ENCODE measurements at places on chromosomes 6 and 20.

GRCh38 chr6:31736021-31736767 is at the start of gene CLIC1:
Gene CLIC1 (minus strand): TSS chr6:31736530. CDS start chr6:31736300, 230 bp downstream.
- DNase-seq = peak; percentile 85

DNA sequence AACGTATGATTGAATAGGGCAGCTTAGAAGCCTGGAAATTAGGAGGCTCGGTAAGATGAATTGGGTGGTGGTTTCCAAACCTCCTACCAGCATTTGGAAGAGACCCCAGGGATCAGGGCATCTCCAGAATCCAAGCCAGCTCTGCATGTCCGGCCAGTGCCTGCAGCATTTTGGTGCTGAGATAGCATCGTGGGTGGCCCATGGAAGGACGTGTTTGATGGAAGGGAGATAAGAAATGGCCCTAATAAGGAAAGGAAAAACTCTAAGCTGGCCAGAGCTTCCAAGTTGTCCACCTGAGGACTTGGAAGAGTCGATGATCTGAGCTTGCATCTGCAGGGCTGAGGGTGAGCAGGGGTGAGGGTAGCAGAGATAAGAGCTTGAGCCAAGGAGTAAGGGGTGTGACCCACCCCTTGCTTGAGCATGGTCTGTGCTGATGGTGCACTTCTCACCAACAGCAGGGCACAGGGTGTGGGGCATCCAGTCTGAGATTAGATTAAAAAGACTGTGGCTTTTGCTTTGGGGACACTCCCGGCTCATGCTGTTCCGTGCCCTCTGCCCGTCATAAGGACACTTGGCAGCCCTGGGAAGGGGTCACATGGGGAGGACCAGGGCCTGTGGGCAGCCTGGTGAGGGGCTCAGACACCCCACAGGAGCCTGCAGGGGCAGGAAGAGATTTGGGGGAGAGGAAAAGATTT is 213.2 kb downstream of the ERMARD start:
- DNase-seq = no peak

GRCh38 chr20:64047968-64048401 is 1.5 kb downstream of the SOX18 start:
- no peak for DNase-seq

- no peak for DNase-seq
Measured at GRCh38 chr6:36235309-36235708, 34.6 kb upstream of the PNPLA1 start.

GRCh38 chr20:50590348-50590664 is 80.1 kb downstream of the PTPN1 start:
- DNase-seq = no peak

- DNase-seq = no peak
Measured at GRCh38 chr20:55086421-55086820, 611.0 kb downstream of the DOK5 start.

DNA sequence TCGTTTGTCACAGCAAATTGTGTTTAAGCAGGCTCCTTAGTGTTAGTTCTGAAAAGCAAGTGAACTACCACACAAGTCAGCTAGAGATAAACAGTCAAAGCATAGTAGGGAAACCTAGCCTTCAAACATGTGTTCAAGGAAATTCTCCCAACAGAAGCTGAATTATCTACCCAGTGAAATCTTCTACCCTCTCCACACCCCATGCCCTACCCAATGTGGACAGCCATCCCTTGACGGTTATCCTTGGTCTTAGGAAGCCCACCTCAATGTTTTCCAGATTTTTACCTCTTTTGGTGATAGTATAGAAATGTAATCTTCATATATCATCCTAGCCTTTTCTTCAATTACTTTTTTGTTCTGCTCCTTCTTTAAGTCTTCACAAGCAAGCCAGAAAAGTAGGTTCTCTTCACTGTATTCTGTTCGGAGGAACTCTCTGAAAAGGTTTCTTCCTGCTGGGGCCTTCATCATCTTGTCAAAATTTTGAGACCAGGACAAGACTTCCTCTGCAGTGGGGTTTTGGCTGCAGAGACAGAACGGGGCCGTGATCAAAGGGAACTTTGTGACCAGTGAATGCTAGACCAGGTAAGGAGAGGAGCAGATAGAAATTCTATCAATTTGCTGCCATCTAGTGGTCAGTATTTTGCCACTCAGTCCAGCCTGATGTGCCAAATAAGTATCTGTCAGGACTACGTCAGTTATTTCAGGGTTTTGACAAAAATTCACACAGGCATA is 21.6 kb upstream of the MTRF1L start:
- peak; percentile 45 for DNase-seq

DNA sequence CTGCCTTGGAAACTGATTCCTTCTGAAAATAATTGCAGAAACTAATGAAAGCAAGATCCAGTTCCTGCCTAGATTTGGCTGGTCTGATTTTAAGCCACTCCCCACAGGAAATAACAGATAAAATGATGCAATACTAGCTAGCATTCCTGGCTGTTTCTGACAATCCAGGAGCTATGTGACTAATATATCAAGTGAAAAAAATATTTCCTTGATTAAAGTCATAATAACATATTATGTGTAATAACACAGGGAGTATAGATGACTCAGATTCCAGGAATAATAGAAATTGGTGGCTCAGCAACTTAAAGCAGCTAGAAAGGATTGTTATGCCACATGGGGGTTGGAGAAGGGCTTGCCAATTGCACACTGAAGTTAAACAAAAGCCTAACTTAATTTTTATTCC is 182.7 kb upstream of the SALL4 start:
- DNase-seq = peak; percentile 61

- DNase-seq = no peak
Measured at GRCh38 chr6:38088829-38089228, 269.3 kb downstream of the ZFAND3 start.

DNA sequence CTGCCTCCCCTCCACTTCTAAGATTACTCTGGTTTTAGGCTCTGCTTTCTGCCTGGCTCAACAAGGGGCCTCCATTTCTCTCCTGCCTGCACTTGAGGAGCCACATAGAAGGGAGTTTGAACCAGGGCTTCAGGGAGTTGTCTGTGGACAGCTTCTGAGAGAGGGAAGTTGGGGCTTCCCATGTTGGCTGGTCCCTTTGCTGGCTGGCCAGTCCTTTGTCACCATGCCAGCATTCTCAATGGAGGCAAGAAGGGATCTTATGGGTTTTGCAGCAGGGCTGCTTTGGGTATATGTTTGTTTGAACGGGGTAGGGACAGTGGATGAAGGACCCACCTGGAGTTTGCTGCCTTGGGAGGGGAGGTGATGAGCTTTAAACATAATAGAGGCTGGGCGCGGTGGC is 124.9 kb downstream of the CARMIL1 start:
- no peak for DNase-seq

DNA sequence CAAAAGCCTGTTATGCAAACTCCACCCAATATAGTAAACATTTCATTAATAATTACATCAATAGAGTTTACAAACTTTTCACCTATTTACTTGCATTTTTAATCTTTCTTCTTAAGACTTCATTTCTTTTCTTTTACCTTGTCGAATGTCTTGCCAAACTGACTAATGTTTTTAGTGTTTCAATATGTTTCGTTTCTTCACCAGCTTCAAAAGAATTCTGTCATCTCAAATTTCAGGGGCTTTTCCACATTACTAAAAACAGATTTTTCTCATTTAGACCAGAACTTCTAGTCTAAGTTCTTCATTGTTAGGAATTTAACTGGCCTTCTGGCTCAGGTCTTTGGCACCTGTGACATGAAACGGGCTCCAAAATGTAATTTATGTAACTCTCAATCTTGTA is 196.5 kb downstream of the ARHGAP18 start:
- DNase-seq = no peak

- DNase-seq = no peak
Measured at GRCh38 chr6:43833223-43833995, 63.4 kb downstream of the VEGFA start.

DNA sequence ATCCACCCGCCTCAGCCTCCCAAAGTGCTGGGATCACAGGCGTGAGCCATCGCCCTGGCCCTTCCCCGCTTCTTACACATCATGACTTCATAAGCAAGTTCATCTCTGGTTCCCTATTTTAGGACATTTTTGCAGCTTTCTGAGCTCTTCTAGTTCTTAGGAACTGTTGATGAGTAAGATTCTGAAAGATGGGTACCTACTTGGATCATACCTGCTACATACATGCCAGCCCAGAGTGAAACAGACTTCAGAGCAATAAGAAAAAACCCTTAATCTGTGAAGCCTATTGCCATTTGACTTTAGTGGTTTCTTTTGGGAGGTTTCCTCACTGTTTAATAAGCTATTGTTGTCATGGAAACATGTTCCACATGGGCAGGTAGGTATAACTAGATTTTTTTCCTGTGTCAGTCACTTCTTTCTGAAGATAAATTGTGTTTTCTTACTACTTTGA is 27.9 kb upstream of the TMEM217 start:
- no peak for DNase-seq

- DNase-seq = peak; percentile 82
Measured at GRCh38 chr6:152380351-152380767, 256.8 kb downstream of the SYNE1 start.

- DNase-seq = no peak
Measured at GRCh38 chr6:117481926-117482239, 591 bp upstream of the DCBLD1 start.

DNA sequence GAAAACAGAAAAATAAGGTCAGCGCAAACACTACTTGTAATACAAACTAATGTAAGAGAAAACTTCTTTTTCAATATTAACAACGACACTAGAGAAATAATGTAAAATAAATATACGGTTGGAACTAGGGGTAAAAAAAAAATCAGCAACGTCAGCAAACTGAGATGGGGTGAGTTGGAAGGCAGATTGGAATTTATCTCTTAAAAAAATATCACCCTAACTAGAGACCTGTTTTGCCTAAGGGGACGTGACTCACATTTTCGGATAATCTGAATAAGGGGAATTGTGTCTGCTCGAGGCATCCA is 705 bp upstream of the UTRN start:
- DNase-seq = no peak

- no peak for DNase-seq
Measured at GRCh38 chr20:25288291-25289181, 40.7 kb downstream of the PYGB start.

DNA sequence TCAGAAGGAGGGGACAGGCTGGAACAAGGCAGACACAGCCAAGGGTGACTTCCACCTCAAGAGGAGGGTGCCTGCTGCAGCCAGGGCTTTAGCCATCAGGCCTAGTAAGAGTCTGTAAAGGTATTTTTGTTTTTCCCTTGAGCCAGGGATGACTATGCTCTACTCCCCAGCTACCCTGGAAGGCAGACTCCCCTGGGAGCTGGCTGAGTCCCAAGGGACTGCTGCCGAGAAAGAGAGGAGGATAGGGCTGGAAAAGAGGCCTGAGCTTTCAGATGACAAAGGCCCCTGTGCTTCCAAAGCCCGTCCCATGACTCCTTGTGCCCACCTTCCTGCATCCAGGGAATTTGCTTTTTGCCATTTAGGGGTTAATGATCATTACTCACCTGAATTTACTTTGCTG is 14.0 kb upstream of the GSTA4 start:
- DNase-seq = no peak

DNA sequence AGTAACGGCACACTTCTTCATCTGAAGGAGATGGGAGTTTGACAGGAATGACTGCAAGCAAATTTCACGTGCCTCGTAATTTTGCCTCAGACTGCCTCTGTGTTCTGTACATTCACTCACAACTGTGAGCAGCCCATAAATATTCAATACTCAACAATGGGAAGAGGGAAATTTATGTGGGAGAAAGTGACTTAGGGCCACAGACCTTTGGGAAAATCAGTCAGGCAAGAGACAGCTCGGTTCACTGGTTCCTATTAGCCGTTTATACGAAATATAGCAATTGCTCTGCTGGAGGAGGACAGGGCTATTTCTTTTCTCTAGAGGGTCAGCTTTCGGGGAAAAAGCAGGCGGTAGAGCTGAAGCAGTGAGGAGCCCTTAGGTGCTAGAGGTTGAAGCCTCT is 28.0 kb downstream of the OPN5 start:
- DNase-seq = no peak

GRCh38 chr20:25470045-25470444 is 62.6 kb downstream of the GINS1 start:
- peak; percentile 23 for DNase-seq

- DNase-seq = no peak
Measured at GRCh38 chr6:146937316-146937715, 266.9 kb upstream of the STXBP5 start.

DNA sequence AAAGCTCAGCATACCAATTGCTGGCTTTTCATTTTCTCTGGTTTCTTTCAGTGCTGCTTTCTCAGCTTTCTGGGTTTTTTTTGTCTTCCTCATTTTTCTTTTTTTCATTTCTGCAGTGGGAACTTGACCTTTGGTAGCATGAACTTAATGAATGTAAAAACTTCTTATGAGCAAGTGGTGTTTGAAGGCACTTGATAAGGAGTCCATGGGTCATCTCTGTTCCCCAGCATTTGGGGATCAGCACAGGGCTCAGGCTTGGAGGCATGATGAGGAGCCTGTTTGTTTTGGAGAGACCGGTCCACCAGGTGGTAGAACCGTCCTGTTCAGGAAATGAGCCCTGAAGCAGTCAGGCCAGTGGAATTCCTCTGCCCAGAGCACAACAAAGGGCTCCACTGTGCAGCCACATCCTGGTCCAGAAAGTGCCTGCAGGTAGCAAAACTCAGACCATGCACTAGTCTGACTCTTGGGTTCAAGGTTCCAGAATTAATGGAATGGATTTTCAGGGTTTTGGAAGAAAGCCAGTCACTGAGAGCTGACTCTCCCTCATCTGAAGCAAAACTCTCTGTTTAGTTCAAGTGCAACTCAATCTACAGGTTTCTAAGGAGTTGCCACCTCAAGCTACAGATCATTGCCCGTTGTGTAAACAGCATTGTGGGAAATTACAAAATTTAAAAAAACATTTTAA is 52.3 kb upstream of the ADGRF1 start:
- DNase-seq = no peak

DNA sequence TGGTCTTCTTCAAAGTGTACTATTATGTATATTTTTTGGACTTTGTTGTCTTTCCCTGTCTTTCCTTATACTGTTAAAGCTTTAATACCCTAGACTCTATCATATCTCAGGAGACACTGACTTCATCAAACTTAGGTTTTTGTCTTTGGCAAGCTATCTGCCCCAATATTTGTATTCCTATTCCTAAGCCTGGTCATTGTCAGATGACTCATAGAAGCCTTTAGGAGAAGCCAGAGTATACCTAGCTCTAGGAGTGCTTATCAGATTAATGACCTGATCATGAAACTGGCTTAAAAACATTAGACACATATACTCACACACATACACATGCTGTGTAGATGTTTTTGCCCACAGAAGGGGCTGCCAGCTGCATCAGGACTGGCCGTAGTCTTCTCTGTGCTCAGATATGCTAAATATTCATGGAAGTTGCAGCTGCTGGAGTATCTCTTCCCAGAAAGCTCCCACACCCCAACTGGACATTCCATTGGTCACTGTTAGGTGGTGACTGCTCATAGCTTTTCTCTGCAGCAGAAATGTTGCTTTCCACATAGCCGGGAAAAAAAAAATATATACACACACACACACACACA is 102.0 kb downstream of the ANKS1A start:
- DNase-seq = no peak

- DNase-seq = no peak
Measured at GRCh38 chr20:37877832-37878772, 24.8 kb upstream of the VSTM2L start.

GRCh38 chr20:43821795-43822194 is 92.9 kb upstream of the TOX2 start:
- no peak for DNase-seq

- no peak for DNase-seq
Measured at GRCh38 chr20:23544133-23544532, 24.2 kb downstream of the CST9L start.
